ENCODE measurements at places on chromosomes 3 and 15.

DNA sequence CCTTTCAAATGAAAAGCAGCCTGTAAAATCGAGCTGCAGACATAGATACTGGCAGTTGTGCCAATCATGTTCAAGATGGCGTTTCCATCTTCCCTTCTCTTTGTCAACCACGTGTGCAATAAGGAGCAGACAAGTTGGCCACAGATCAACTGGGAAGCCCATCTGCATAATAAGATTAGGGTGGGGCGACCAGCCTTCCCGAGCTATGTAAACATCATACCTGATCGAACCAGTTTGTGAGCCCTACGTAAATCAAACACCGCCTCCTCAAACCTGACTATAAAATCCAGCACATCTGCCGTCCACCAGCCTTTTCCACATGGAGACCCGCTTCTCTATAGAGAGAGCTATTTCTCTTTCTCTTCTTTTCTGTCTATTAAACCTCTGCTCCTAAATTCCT is 37.2 kb downstream of the TRIM42 start:
- DNase-seq: no peak

DNA sequence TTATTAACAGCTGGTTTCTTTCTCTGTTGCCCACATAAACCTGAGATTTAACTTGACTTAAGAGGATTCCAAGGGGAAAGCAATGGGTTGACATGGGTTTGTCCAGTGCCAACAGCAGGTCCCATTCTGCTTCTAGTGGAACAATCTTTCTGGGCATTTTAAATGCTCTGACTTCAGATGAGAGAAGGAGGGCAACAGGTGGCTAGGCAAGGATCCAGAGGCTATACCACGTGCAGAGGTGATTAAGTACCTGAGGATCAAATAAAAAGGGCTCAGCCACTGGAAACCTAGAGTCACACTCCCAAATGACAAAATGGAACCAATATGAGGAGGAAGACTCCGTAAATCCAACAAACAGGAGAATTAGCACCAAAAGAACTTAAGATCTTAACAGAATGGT is 28.5 kb downstream of the CMTM6 start:
- no peak for DNase-seq

DNA sequence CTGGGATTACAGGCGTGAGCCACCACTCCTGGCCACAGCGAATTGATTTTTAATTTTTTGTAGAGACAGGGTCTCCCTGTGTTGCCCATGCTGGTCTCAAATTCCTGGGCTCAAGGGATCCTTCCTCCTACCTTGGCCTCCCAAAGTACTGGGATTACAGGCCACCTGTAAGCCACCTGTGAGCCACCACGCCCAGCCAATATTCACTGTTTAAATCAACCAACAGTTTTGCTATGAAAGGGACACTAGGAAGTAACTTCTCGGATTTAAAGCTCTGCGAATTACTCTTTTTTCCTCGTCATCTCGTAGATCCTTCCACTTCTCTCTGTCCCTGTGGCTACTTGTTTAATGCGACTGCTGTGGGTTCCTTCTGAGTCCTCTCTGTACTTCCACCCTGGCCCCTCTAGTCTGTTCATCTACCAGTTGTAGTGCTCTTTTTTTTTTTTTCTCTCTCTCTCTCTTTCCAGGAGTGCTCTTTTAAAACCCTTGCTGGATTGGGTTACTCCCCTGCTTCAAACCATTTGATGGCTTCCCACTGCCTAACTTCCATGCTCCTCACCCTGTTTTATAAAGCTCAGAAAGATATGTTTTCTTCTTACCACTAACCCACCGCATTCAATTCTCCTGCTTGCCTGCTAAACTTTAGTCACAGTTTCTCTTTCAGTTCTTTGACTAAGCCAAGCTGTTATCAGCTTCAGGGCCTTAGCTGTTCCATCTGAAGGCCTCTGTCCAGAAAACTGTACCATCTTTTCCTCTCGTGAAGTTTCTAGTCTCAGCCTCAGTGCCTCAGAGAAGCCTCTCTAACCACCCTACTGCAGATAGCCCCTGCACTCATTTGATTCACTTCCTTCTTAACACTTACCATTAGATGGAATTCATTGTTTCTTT is 12.4 kb downstream of the RTF1 start:
- no peak for DNase-seq

- DNase-seq: no peak
These were observed 7.9 kb upstream of the BNC1 start for GRCh38 chr15:83292317-83292716.

GRCh38 chr15:57388464-57388863 is 12.2 kb downstream of the CGNL1 start:
- DNase-seq: no peak

GRCh38 chr15:36156879-36157427 is 422.5 kb upstream of the CDIN1 start:
- DNase-seq: no peak

DNA sequence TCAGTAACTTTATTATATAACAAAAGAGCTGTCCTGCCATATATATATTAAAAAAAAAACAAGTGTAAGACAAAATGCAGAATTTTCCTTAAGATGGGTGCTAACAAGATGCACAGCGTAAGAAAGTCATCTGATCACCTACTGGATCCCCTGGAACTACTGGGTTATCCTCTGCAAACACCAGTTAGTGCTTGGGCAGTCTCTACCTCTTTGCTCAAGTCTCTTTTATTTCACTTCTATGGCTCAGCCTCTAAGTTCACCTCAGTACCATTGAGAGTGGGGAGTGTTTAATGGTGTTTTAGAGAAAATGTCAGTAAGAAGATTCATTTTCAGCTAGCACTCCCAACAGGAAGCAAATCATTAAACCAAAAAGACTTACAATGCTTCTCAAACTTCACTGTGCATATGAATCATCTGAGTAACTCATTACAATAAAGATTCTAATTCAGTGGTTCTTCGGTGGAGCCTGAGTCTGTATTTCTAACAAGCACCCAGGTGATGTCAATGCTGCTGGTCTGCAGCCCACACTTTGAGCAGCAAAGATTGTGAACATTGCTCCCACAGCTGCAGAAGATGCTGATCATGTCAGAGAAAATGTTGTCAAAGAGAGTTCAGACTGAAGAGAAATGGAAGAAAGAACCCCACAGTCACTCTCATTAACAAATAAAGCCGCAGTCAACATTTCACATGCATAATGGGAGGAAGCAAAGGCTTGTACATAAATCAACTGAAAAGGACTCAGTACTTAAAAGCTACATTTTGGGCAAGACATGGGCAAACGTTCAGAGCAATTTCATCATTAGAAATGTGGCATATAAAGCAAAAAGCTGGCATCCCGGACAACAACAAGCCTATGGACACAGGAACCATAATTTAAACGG is 227.1 kb upstream of the ATP11B start:
- no peak for DNase-seq

Data from NCI-H524 (cell line).